ENCODE measurements at places on chromosomes 12 and 14. TPM values are rescaled to one million over a fixed set of nuclear protein-coding genes. Genes with fewer than 3 reads are reported as not detected.

SLCO1B1 gene
- not detected for total RNA-seq

AJUBA gene
- total RNA-seq = 1.2 TPM

RAB35 gene
- 63.7 TPM for total RNA-seq

DAO gene
- total RNA-seq = not detected

CD163 gene
- not detected for total RNA-seq

KLRC2 gene
- 6.8 TPM for total RNA-seq

DNA sequence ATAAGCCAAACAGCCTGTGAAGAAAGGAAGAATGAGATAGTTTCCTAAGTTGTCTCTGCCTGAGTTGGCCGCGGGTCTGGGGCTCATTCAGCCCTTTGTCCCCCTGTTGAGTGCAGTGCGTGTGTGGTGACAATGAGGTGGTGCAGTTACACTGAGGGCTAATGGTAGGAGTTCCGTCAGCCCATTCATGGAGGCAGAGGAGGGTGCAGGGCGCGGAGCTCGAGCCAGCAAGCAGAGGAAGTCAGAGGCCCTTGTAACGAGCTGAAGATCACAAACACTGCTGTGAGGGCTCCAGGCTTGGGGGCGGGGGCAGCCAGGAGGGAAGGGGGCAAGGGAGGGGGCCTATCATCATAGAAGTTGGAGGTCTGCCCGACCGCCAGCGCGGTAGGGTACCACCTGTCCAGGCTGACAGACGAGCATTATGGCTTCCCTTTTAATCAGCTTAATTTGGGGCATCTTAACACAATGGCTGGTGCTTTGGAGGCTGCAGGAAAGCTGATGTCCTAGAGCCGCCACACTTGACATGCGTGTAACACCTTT is 20.5 kb downstream of the CCND2 start:
- H3K27ac ChIP-seq = peak overlapping the region; percentile 88
- no peaks in the 10 kb centered on the region for H3K27me3 ChIP-seq
- no peak for DNase-seq
- H3K4me1 ChIP-seq = peaks cover 70% of the 10 kb centered on the region
- peaks cover 85% of the 10 kb centered on the region for H3K36me3 ChIP-seq

- peaks cover 34% of the 10 kb centered on the region for H3K27me3 ChIP-seq
- peaks cover 15% of the 10 kb centered on the region for H3K4me1 ChIP-seq
- peaks cover 8% of the 10 kb centered on the region for H3K36me3 ChIP-seq
These were observed 8.7 kb upstream of the SMCO2 start for GRCh38 chr12:27437839-27438238.

DNA sequence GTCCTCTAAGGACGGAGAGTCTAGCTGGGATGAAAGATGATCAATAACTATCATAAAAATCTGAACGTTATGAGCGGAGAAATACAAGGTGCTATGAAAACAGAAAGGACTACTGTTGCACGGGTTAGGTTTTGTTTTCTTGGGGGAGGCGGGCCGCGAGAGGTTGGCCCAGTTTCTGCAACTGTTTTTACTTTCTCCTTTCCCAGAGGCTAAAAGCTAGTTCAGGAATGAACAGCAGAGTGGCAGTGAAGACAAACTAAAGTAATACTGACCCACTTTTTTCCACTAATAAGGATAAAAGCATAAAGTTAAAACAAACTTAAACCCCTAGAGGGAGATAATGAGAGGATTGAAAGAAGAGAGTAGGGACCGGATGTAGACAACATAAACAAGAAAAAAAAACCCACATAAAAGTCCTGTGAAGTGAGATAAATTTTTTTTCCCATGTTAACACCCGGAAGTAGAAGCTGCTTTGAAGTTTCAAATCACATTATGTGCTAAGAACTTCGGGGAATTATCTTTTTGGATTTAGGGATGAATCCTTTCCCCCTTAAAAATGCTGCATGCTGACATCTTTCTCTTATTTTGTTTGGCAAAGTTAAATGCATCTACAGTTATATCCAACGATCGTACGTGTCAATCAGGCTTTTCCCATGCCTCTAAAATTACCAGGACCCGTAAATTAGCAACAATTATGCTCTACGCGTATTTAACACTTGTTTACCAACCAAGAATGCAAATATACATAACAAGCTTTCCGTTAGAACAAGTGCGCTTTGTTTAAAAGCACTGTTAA is 1.0 kb upstream of the CDK17 start:
- peak; percentile 73 for DNase-seq
- H3K4me3 ChIP-seq = peak overlapping the region; percentile 89
- peaks cover 32% of the 10 kb centered on the region for H3K4me1 ChIP-seq
- peak overlapping the region; percentile 98 for H3K27ac ChIP-seq

- H3K4me3 ChIP-seq = no peak overlapping the region
- peak overlapping the region; percentile 48 for H3K27ac ChIP-seq
- DNase-seq = no peak
- peaks cover 58% of the 10 kb centered on the region for H3K36me3 ChIP-seq
These were observed 2.3 kb upstream of the RPL41 start for GRCh38 chr12:56114084-56114483.

DNA sequence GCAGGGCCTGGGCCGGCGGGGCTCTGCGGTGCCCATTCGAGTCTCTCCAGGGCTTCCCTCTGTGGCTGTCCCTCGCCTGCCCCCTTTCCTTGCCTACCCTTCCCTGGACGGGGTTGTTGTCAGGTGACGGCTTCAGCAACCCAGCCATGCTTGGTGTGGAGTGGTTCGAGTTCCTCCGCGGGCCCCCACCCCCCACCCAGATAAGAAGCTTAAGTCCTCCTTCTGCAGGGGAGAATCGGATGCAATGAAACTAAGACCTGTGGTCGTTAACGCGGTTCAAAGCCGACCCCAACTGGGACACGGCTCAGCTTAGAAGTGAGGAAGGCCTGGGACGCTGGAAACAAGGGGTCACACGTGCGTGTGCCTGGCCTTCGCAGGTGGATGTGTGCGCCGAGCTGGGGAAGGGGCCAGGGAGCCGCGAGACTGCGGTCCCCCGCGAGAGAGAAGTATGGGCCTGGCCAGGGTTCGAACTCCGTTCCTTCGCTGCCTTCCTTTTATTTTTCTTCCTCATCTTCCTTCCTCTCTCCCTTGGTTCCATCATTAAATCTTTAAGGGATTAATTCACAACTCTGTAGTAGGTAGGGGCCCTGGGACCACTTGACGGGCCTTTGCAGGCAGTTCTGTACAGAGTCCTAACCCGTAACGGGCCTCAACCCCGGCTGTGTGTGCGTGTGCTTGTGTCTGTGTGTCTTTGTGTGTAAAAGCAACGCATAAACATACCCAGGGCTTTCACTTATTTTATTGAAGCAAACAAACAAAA is 3.5 kb downstream of the TTC6 start:
- no peak overlapping the region for H3K4me3 ChIP-seq
- no peak overlapping the region for H3K27ac ChIP-seq
- H3K27me3 ChIP-seq = peaks cover 81% of the 10 kb centered on the region
- DNase-seq = no peak
- peaks cover 8% of the 10 kb centered on the region for H3K36me3 ChIP-seq
- H3K4me1 ChIP-seq = peaks cover 12% of the 10 kb centered on the region

DNA sequence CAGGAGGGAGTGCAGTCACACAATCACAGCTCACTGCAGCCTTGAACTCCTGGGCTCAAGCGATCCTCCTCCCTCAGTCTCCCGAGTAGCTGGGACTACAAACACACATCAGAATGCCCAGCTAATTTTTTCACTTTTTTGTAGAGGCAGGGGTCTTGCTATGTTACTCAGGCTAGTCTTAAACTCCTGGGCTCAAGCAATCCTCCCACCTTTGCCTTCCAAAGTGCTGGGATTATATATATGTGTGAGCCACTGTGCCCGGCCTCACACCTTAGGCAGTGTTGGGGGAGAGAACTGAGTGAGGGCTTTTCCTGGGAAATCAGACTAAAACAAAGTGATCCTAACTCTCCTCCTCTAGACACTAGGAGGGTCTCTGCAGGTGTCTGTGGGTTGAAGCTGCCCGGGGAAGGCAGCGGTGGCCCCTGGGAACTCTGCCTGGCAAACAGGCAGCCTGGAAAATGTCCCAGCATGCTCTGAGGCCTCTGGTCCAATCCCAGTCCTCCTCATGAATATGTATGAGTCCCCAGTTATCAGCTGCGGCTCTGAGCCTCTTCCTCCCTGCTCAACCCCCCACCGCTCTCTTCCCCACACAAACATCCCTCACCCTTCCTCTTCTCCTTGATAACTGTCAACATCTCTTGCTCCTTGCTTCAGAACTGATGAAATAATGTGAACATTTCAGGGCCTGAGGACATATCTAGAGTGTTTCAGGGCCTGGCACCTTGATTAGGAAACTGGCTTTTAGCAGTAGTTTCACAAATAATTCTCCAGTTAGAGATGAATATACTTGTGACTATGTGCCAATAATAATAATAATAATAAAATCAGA is 7.9 kb upstream of the NAA25 start:
- H3K27me3 ChIP-seq = no peaks in the 10 kb centered on the region
- DNase-seq = no peak
- peak overlapping the region; percentile 16 for H3K27ac ChIP-seq
- H3K36me3 ChIP-seq = no peaks in the 10 kb centered on the region
- H3K4me3 ChIP-seq = no peak overlapping the region

GRCh38 chr12:7937833-7938506 is 2.0 kb upstream of the SLC2A3 start:
- no peaks in the 10 kb centered on the region for H3K27me3 ChIP-seq
- H3K36me3 ChIP-seq = no peaks in the 10 kb centered on the region
- H3K27ac ChIP-seq = peak overlapping the region; percentile 76
- H3K4me3 ChIP-seq = peak overlapping the region; percentile 55
- H3K4me1 ChIP-seq = peaks cover 11% of the 10 kb centered on the region
- peak; percentile 67 for DNase-seq

DNA sequence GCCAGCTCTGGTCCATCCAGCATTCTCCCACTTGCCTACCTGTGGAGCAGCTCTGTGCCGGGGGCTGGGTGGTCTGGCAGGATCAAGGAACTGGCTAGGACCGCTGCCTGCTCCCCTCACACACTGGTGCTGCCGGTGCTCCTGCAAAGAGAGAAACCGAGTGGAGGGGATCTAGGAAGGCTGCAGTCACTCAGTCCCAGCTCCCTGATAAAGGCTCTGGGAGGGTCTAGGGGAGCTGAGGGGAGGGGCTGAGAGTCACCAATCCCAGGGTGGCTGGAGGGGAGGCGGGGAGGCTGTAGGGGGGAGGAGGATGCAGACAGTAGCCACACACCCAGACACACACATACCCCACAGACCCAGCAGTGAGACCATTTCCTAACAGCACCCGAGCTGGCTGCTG is at the start of gene TAC3:
Gene TAC3, minus strand, starts transcription at position 182 of the 400 bp plus-strand sequence. CDS start 732 bp downstream, outside the sequence.
- H3K27me3 ChIP-seq = peaks cover 28% of the 10 kb centered on the region
- no peak within 1 kb of the TSS for H3K27ac ChIP-seq
- no peak for DNase-seq
- H3K4me1 ChIP-seq = peaks cover 7% of the 10 kb centered on the region
- H3K36me3 ChIP-seq = no peaks in the 10 kb centered on the region
- H3K4me3 ChIP-seq = no peak within 1 kb of the TSS

DNA sequence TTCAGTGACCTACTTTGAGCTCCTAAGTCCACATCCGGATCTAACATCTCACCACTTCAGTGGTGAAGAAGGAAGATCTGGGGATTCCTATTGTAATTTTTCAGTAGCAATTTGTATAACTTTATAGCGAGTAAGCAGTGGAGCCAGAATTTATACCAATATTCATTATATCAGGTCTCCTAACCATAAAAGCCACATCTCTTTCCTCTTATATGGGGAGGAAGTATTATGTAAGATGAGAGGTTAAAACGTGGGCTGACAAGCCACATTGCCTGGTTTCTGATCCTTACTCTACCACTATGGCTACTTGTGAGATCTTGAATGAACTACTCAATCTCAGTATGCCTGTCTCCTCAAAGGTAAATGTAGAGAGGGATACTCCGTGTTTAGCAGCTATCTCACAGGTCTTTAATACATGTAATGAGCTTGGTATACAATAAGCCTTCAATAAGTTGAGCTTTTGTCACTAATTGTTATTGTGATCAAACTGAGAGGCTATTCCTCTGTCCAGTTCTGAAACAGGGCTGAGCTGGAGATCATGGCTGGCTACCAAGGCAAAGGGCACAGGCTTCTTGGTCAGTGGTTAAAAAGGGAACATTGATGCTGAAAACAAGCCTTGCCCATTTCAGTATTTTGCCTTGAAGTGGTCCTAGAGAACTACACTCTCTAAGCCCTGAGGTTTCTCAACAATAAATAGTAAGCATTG is 3.3 kb upstream of the TMEM117 start:
- peaks cover 27% of the 10 kb centered on the region for H3K4me1 ChIP-seq
- peaks cover 2% of the 10 kb centered on the region for H3K36me3 ChIP-seq
- H3K27ac ChIP-seq = no peak overlapping the region
- H3K4me3 ChIP-seq = no peak overlapping the region
- DNase-seq = no peak
- peaks cover 43% of the 10 kb centered on the region for H3K27me3 ChIP-seq

GRCh38 chr12:123171967-123172366 is 21.1 kb upstream of the PITPNM2 start:
- H3K27ac ChIP-seq = no peak overlapping the region
- no peaks in the 10 kb centered on the region for H3K27me3 ChIP-seq
- H3K36me3 ChIP-seq = peaks cover 36% of the 10 kb centered on the region
- no peak for DNase-seq
- peaks cover 8% of the 10 kb centered on the region for H3K4me1 ChIP-seq

GRCh38 chr14:22095860-22096513 is 422.4 kb upstream of the OR4E1 start:
- H3K4me1 ChIP-seq = peaks cover 35% of the 10 kb centered on the region
- no peaks in the 10 kb centered on the region for H3K27me3 ChIP-seq
- H3K36me3 ChIP-seq = no peaks in the 10 kb centered on the region

GRCh38 chr12:117408161-117408791 is 46.9 kb upstream of the NOS1 start:
- no peak overlapping the region for H3K4me3 ChIP-seq
- H3K36me3 ChIP-seq = no peaks in the 10 kb centered on the region
- H3K27me3 ChIP-seq = no peaks in the 10 kb centered on the region

DNA sequence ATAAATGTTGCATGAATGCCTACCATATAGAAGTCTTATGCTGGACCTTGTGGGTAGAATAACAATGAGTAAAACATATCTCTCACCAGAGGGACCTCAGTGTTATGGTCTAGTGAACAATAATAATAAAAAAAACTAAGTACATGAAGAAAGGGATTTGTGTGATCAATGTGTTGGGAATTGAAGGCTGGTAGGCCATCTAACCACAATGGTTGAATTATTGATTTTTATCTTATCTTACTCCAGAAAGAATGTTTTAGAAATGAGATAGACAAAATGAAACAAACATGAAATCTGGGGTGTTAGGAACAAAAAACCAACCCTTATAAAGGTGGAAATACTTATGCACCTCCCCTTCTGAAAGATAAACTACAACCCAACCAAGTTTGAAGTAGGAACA is 243.9 kb upstream of the LRIG3 start:
- H3K4me3 ChIP-seq = no peak overlapping the region
- H3K36me3 ChIP-seq = no peaks in the 10 kb centered on the region
- no peaks in the 10 kb centered on the region for H3K27me3 ChIP-seq
- no peaks in the 10 kb centered on the region for H3K4me1 ChIP-seq
- no peak for DNase-seq
